Activated T-helper 1 cell treated with Interleukin-2 at 50 U/mL for 16 hours (primary cell): ENCODE measurements at places on chromosomes 7 and 10.

- DNase-seq: no peak
These were observed 357.1 kb downstream of the PCLO start for GRCh38 chr7:82805527-82805960.

GRCh38 chr10:8043569-8044306, 10.8 kb upstream of the GATA3 start:
- DNase-seq: no peak

DNA sequence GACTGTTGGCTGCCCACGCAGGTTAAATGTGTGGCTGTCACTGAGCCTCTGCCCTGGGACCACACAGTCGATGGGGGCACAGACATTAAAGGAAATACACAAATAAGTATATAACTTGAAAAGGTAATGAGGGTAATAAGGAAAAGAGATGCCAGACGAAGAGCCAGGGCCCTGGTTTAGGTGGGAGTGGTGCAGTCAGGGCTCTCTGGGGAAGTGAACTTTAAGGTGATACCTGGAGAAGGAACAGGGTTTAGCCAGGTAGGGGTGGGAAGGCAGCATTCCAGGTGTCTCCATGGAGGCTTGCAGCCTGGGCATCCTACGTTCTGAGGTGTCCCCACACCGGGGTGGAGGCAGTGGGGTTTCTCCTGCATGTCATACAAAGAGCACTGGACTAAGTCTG, 50.4 kb downstream of the UNC5B start:
- DNase-seq: no peak

DNA sequence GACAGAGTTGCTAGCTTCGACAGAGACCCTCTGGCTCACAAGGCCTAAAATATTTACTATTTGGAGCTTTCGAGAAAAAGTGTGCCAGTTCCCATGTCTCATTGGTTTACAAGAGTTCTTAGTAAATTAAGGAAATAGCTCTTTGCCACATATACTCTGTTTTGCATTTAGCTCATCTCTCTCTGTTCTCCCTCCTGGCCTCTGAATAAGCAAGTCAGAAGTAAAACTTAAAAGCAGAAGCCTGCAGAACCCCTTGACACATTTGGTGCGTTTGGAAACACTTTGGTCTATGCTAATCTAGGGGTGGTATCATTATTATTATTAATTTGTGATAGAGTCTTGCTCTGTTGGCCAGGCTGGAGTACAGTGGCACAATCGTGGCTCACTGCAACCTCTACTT, 6.4 kb downstream of the CARD11 start:
- no peak for DNase-seq

DNA sequence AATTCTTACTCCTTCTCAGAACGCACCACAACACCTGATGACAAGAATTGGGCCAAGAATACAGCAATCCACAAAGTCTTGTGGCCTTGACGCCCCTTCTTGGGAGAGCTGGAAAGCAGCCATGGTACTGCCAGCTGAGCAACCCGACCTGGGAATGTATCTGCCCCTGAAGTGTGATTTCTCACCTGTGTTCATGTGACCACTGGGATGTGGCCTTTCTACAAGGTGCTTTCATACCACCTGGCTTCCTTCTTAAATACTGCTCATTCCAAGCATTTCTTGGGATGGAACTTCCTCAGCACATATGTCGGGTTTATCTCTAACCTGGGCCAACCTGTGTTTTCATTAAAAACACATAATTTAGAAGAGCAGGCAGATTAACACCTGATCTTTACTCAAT, 72.1 kb downstream of the HTR7 start:
- DNase-seq: no peak

DNA sequence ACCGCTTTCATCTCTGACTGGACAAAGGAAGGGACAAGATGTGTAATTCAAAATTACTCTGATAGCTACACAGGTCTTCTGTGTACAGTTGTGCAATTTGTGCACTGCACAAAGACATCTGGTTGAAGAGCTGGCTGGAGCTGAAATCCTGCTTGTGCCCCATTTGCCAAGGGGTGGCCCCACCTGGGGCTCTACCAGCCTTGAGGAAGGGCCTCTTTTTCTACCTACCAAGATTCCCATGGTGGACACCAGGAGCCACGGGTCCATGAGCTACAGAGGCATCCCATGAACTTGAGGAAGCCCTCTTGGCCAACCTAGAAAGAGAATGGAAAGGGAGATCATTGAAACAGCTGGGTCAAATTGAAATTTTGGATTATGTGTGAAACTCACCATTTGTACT, 43.2 kb downstream of the HHEX start:
- DNase-seq: no peak

DNA sequence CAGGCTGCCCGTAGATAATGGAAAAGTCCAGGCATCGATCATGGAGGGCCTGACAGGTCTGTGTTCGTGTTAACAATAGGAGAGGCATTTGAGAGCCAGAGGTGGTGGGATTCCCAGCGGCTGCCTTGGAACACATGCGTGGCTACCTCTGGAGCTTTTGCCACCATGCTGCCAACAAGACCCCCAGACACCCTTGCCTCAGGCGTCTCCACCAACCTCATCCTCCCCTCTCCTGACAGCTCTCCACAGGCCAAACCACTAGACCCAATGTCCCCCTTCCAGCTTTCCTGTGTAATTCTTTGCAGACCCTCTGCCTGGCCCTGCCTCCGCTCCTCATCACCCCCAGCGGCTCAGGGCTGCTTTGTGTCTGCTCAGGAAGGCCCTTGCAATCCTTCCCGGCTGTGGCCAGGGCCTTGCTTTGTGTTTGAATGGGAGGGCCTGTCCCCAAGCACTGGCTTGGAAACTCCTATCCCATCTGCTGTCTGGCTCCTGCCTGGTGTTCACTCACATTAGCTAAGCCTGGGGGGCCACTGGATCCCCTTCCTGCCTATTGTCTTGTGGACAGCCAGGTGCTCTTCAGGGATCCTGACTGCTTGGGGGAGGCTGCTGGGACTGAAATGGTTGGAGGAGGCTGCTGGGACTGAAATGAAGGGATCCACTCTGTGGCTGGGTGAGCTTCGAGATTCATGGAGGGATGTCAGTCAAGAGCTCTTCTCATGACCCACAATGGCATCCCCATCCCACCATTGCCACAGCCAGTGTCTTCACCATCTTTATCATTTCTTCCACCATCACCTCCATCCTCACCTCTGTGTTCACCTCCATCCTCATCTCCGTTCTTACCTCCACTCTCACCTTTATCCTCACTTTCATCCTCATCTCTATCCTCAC, 60.8 kb upstream of the ELN start:
- no peak for DNase-seq

DNA sequence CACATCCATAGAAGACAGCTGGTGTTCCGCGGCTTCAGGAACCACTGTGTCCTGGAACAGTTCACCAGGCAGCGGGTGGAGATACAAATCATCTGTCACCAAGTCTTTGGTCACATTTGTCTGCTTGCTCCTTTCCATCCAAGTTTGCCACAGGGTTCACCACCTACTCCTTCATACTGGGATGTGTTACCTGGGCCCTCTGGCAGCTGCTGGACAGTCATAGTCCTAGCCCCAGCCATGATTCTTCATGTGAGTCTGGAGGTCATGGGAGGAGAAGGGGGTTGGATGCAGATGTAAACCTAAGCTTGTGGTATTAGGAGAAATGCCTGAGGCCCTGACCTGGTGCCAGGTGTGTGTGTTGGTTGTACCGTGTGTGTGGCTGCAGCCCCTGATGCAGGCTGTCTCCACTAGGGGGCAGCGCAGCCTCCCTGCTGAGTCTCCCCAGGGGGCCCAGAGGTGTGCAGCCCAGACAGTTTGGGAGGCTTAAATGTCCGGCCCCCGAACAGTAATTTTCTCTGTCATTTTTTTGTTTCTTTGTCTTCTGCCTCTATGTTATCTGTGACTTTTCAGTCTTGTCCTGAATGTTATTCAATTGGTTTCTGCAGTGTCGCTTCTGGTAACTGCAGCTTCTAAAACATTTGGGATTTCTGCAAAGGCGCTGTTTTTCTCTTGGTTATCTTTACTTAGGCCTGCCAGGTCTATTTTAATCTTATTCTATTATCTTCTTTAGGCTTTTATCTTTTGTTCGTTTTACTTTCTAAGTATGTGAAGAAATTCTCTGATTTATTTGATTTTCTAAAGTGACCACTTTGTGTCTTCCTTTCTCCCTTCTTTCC, 14.8 kb downstream of the NPS start:
- DNase-seq: no peak

DNA sequence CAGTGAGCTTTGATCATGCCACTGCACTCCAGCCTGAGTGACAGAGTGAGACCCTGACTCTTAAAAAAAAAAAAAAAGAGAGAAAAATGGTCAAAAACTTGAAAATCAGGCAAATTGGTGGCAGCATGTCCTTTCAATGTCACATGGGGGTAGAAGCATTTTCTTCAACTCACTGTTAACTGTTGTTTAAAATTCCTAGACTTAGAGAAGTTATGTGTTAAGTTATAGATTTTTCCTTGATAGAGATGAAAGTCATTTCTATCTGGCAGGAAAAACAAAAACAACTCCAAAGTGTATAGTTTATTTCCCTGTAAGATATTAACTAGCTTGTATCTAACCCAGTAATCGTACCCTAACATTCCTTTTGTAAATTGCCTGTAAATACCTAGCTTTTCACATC, 26.8 kb downstream of the LYZL2 start:
- DNase-seq: no peak

GRCh38 chr7:23472046-23472445, 1.8 kb upstream of the IGF2BP3 start:
- no peak for DNase-seq

DNA sequence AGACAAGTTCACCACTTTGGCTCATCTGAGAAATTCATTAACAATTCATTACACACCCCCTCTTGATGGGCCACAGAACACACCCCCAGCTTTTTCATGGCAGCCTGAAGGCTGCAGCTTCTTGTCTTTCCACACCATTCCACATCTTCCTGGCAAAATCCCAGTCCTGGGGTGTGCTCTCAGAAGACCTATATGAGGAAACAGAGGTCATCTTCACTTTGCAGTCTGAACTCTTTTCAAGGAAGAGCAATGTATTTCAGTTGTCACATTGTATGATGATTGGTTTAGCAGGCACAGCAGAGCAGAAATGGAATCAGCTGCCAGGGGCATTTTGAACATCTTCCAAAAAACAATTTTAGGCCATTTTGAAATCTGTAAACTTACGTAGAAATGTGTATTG, 7.8 kb upstream of the LRRC27 start:
- DNase-seq: no peak

- peak; percentile 24 for DNase-seq
These were observed at the start of gene PYROXD2 for GRCh38 chr10:98414932-98415730. Gene PYROXD2, minus strand, starts transcription at chr10:98415182. Its CDS starts 47 bp downstream, at chr10:98415135.

DNA sequence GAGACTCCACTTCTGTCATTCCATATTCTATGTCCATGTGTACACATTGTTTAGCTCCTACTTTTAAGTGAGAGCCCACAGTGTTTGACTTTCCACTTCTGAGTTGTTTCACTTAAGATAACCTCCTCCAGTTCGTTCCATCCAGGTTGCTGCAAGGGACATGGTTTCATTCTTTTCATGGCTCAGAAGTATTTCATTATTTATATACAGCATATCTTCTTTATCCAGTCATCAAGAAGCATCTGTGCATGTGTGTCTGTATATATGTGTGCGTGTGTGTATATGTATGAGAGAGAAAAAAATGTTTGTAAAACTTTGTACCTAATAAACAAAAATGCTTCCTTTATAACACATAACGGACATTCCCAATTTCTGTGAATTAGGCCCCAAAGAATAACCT, 6.2 kb downstream of the SEC61A2 start:
- no peak for DNase-seq

DNA sequence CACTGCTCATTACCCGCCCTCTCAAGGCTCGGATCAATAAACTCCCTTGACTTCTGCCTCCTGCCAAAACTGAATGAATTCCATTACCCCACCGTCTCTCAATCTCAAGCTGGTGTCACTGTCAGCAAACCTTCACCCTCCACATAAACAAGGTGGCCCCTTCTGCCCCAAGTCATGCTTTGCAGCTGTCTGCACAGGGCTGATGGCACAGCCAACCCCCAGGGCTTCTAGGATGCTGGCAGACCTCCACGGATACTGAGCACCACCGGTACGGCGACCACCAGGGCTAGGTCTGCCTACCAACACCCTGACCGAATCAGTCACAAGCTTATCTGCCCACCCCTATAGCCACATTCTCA, 46.1 kb downstream of the PARD3 start:
- DNase-seq: no peak

- DNase-seq: peak; percentile 20
These were observed at the start of gene MLXIPL for GRCh38 chr7:73623798-73624668. Gene MLXIPL, minus strand, starts transcription at chr7:73624522. Its CDS starts 30 bp downstream, at chr7:73624492.
